ENCODE measurements at places on chromosomes 11 and 22.

DNA sequence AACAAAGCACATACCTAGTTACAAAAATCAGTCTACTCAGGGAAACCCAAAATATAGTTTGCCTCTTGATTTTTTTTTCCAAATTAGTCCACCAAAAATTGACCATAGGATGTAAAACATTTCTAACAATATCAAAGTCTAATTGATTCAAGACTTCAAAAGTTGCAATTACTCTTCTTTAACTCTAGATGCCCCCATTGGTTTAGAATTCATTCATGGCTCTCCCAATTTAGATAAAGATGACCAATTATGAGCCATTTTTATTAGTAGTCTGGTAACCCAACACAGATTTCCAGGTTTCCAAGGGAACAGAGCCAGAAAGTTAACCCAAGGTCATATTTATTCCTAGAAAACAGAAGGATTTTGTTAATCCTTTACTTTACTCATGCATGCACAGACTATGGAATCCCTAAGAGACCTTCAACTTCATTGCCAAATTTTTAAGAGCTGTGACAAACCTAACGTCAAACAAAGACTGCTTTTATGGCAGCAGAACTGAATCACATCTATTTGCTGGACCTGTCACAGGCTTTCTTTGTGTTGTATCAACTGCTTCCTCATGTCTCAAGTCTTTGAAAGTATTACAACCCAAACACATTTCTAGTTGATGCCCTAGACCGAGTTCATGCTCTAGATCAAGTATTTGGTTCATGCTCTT, 55.3 kb downstream of the C22orf42 start:
- no peak for DNase-seq

DNA sequence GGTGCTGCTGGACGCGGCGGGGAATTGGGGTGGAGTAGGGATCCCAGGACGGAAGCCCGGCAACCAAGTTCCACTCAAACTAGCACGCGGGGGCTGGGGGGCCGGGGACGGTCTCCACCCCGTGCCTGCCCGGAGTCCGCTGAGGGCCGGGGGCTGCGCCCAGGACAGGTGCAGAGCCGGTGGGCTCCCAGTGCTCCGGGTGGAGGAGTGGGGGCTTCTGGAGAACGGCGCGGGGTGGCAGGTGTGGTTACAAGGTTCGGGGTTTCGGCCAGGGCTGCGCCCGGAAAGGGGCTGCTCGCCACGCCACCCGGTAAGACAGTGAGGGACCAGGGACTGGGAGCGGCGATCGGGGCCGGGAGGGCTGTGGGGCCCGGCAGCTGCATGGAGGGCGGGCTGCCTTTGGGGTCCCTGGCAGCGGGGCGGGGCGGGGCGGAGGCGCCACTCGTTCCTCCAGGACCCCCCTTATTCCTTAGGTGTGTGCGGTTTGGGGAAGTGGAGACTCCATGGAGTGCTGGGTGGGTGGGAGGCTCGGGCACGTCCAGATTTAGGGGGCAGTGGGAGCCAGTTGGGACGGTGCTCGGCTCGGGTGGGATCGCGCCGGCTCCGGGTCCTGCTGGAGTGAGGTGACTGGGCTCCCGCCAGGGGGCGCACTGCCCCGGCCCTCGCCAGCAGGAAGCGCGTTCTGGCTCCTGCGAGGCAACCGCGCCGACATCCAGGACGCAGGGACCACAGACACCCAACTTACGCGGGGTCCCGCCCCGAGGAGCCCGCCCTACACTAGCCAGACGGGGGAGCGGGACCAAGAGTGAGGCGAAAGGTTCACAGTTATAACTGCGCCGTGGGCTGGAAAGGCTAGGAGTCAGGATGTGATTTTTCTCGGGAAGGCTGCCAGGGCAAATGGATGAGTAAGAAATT, 868 bp downstream of the TSPAN18 start:
- peak; percentile 90 for DNase-seq

- DNase-seq = no peak
Observed at GRCh38 chr11:110434952-110435779, 5.4 kb downstream of the FDX1 start.

DNA sequence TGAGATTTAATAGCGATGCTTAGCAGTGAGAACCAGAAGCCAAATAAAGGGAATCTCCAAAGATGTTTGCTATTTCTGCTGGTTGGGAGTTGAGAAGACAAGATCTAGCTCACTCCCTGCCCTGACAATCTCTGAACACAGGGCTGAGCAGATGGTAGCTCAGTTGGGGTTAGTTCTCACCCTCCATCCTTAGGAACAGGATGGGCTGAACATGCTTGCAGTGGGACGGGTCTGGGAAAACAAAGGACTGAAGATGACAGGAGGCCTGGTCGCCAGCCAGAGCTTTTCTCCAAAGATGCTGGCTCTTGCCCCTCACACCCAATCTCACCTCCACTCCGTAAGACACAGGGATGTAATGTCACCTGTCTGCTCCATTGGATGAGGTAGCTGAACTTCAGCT, 72.7 kb downstream of the SC5D start:
- no peak for DNase-seq

GRCh38 chr11:9700105-9700801, 36.4 kb downstream of the SWAP70 start:
- no peak for DNase-seq

GRCh38 chr11:130124096-130124495, 35.5 kb upstream of the ST14 start:
- DNase-seq = no peak

- no peak for DNase-seq
Observed at GRCh38 chr11:99901175-99901574, 785.9 kb upstream of the ARHGAP42 start.

GRCh38 chr22:35604621-35605368, 12.3 kb downstream of the MB start:
- DNase-seq = no peak

DNA sequence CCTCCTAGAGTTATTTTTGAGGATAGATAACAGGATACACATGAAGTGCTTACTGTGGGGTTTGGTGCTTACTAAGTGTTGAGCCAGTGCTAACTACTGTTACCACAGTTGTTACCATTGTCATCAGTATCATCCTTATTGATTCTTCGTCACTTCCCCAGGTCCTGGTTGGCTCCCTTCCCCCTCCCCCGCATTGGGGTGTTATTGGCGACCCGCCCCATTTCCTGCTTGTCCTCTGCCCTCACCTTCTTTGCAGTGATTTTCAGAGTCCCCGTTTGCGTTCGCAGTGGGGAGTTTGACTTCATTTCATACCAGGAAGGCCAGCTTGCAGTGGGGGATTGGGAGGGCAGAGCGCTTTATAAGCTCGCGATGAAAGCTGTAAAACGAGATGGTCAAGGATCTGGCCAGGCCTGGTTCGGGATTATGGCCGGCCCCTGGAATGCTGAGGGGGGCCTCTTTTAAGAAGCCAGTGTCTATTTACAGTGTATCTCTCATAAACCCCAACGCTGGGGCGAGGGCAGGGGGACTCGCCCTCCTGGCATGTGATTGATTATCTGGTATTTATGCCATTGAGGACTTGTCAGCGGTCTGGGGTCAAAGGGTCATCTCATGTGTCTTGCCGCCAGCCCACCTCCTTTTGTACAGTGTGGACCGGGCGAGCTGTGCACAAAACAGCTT, 84.6 kb upstream of the NNMT start:
- no peak for DNase-seq

- no peak for DNase-seq
Observed at GRCh38 chr11:32137263-32137662, 46.4 kb downstream of the RCN1 start.

DNA sequence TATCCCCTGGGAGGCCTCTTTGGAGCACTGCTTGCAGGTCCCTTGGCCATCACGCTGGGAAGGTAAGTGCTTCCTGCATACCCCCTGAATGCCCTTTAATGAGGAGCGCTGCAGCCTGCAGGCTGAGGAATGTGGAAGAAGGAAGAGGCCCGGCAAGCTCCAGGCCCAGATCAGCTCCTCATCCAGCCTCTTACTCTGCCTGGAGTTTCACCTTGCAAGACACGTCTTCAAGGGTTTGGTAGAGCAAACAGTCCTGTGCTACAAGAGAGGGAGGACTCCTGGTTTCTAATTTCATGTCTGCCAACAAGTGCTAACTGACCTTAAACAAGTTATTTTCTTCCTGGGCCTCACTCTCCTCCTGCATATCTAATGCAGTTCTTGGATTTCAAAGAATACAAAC, 10.9 kb downstream of the SLC2A11 start:
- no peak for DNase-seq

- no peak for DNase-seq
Observed at GRCh38 chr11:68258363-68258765, 13.4 kb downstream of the C11orf24 start.

- no peak for DNase-seq
Observed at GRCh38 chr11:19524171-19524671, 188.4 kb upstream of the NAV2 start.

DNA sequence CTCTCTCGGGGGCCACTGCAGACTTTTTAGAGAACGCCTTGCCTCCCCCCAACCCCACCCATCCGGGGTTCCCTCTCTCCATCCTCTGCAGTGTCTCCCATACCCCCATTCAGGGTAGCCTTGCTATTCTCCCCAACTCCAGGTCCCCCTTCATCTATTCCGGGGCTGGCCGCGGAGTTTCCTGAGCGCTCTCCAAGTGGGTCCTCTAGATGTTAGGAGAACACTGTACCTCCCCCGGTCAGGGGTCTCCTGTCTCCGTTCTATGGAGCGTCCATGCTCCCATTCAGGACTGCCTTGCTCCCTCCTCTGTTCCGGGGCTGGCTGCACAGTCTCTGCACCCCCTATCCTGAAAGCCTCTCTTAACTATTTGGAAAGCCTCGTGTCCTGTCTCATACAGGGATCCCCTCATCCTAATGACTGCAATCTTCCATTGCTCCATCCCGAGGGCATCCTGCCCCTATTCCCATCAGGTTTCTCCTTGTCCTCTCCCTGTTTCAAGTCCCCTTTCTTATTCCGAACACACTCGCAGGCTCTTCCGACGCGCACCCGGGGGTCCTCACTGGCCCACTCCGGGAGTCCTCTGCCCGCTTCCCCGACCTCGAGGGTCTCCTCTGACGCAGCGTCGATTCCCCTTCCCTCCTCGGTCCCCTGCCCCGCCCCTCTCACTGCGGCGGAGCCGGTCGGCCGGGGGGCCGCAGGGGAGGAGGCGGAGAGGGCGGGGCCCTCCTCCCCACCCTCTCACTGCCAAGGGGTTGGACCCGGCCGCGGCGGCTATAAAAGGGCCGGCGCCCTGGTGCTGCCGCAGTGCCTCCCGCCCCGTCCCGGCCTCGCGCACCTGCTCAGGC, at the start of gene NEFH:
Gene NEFH (plus strand): TSS at position 802 of the 845 bp plus-strand sequence. CDS start 45 bp downstream, outside the sequence.
- DNase-seq = no peak

DNA sequence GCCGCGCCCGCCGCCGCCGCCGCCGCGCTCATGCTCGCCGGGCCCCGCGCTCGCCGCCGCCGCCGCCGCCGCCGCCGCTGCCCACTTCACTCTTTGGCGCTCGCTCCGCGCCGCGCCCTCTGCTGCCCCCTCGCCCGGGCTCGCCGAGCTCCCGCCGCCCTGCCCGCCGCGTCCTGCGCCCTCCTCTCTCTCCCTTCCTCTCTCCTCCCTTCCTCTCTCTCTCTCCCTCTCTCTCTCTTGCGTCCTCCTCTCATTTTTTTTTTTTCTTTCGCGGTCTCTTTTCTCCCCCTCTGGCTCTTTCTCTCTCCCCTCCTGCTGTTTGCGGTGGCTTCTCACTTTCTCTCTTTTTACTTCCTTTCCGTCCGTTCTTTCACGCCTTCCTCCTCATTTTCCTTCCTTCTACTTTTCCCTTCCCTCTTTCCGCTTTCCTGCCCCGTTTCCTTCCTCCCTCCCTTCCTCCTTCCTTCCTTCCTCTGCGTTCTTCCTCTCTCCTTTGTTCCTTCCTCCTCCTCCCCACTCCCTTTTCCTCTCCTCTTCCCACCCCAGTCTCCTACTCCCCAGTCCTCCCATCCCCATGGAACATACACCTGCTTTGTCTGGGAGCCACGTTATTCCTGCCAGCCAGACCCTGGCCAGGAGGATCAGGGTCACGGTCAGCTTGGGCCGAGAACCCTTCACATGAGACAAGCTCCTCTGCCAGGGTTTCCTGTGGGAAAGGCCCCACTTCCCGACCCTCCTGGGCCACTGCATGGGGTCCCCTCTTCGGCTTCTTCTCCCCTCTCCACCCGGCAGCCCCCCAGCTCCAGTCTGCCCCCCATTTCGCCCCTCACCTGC, 19.3 kb upstream of the SHISAL1 start:
- no peak for DNase-seq

- DNase-seq = no peak
Observed at GRCh38 chr11:35928688-35929395, 15.0 kb upstream of the LDLRAD3 start.

DNA sequence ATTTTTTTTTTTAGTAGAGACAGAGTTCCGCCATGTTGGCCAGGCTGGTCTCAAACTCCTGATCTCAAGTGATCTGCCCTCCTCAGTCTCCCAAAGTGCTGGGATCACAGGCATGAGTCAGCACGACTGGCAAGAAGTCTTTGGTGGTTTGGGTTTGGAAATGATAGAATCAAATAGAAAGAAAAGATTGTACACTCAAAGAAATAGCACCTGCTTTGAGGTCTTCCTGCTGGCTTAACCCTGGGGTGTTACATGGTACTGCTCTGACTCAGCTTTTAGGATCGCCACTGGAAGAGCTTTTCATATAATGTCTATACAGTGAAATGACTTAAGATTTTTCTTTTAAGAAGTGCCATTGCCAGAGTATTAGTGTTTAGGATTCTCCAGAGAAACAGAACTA, 50.2 kb downstream of the JAM3 start:
- DNase-seq = no peak

DNA sequence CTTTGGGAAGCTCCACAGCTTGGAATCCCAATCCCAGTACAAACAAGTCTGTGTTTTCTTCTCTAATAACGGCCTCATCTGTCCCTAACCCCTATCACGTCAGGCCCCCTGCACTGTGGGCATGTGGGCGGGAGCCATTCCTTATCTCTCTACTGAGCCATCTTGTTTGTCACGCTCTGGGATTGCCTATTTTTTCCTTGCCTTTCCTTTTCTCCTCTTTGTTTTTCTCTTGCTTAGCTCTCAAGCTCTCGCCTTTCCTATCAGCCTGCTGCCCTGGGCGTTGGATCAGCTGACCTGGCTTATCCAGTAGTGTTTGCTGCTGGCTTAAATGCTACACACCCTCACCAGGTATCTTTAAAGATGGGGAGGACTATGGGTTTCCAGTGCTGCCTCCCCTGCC, 35.8 kb downstream of the ARHGAP1 start:
- no peak for DNase-seq

DNA sequence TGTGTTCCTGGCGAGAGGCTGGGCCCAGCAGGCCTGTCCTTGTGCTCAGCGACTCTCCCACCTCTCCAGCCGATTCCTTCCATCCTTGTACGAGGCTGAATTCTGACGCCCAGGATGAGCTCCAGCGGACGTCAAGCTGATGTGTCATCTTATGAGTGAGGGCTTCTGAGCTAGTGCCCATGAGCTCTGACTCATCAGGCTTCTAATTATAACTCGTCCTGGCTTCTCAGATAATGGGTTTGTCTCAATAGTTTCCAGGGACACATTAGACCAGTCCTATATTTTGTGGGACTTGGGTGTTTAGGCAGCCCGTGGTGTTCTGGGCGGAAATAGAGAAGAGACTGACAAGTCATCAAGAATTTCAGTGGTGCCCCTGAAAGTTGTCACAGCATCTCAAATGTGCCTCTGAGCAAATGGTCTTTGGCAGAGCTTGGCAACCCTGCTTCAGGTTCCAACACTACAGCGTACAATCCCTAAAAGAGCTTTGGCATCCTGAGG, 108.2 kb upstream of the CD44 start:
- peak; percentile 55 for DNase-seq

Data from left hindlimb (tissue), 1 donor.